Left renal cortex interstitium (tissue), 4 donors: ENCODE measurements at places on chromosomes 6 and 20. TPM values are rescaled to one million over a fixed set of nuclear protein-coding genes. Genes with fewer than 3 reads are reported as not detected.

The HLA-DMB gene
- polyA plus RNA-seq = 67.2 TPM

The BPIFB4 gene
- polyA plus RNA-seq = not detected

The BEND6 gene
- 7.1 TPM for polyA plus RNA-seq

The CD40 gene
- polyA plus RNA-seq = 6.4 TPM

The C6orf89 gene
- 47.3 TPM for polyA plus RNA-seq

The TGM2 gene
- 35.9 TPM for polyA plus RNA-seq

The PERP gene
- 21.4 TPM for polyA plus RNA-seq

The SEMG1 gene
- not detected for polyA plus RNA-seq

The STX11 gene
- 0.78 TPM for polyA plus RNA-seq

The CDSN gene
- polyA plus RNA-seq = not detected

The GRIK2 gene
- 12.5 TPM for polyA plus RNA-seq

The MACROD2 gene
- polyA plus RNA-seq = 15.9 TPM

The FAM135A gene
- 26.9 TPM for polyA plus RNA-seq

The LTA gene
- 0.39 TPM for polyA plus RNA-seq

The RIN2 gene
- 42.0 TPM for polyA plus RNA-seq

The ANKRD66 gene
- not detected for polyA plus RNA-seq

The HLA-G gene
- polyA plus RNA-seq = 6.8 TPM

The SAYSD1 gene
- 18.3 TPM for polyA plus RNA-seq

The PRDM1 gene
- 1.8 TPM for polyA plus RNA-seq

The EDN1 gene
- 4.1 TPM for polyA plus RNA-seq

The LHFPL5 gene
- not detected for polyA plus RNA-seq

The BPI gene
- polyA plus RNA-seq = 0.38 TPM

The ZBTB12 gene
- 29.7 TPM for polyA plus RNA-seq

The TSPO2 gene
- 0.57 TPM for polyA plus RNA-seq

The MPIG6B gene
- polyA plus RNA-seq = 1.3 TPM

The CALHM6 gene
- 3.9 TPM for polyA plus RNA-seq

The PAX1 gene
- polyA plus RNA-seq = 0.11 TPM

The DSP gene
- 62.6 TPM for polyA plus RNA-seq

The CEP85L gene
- 8.6 TPM for polyA plus RNA-seq

The OPN5 gene
- 1.1 TPM for polyA plus RNA-seq

The IP6K3 gene
- polyA plus RNA-seq = 1.2 TPM

The SPDEF gene
- polyA plus RNA-seq = 0.17 TPM

The DLK2 gene
- polyA plus RNA-seq = 1.2 TPM

The MLN gene
- polyA plus RNA-seq = 1.3 TPM

The MTG2 gene
- polyA plus RNA-seq = 35.9 TPM

The DEFB115 gene
- polyA plus RNA-seq = not detected

The DZANK1 gene
- polyA plus RNA-seq = 5.7 TPM

The FAM209B gene
- not detected for polyA plus RNA-seq

The MOG gene
- 0.49 TPM for polyA plus RNA-seq

The SIRPB1 gene
- polyA plus RNA-seq = 2.2 TPM

The RBBP8NL gene
- polyA plus RNA-seq = 1.6 TPM

The SLC22A7 gene
- polyA plus RNA-seq = 0.30 TPM

The APOM gene
- 106 TPM for polyA plus RNA-seq

The PPP1R3G gene
- 2.2 TPM for polyA plus RNA-seq

The FAM8A1 gene
- 44.1 TPM for polyA plus RNA-seq

The LY6G6C gene
- polyA plus RNA-seq = 0.47 TPM

The RIOK1 gene
- polyA plus RNA-seq = 33.8 TPM

The SERPINB6 gene
- polyA plus RNA-seq = 88.7 TPM

The LRRC73 gene
- 0.95 TPM for polyA plus RNA-seq

The FLRT3 gene
- 163 TPM for polyA plus RNA-seq

The SLC35D3 gene
- polyA plus RNA-seq = 0.14 TPM

The TRIM10 gene
- 0.40 TPM for polyA plus RNA-seq

The POU5F1 gene
- 8.7 TPM for polyA plus RNA-seq

The ENPP5 gene
- 19.6 TPM for polyA plus RNA-seq

The TRIM40 gene
- 0.08 TPM for polyA plus RNA-seq

The CYP24A1 gene
- polyA plus RNA-seq = 3.6 TPM

The ANKEF1 gene
- 9.2 TPM for polyA plus RNA-seq
